ENCODE measurements at places on chromosomes 5 and 9.

DNA sequence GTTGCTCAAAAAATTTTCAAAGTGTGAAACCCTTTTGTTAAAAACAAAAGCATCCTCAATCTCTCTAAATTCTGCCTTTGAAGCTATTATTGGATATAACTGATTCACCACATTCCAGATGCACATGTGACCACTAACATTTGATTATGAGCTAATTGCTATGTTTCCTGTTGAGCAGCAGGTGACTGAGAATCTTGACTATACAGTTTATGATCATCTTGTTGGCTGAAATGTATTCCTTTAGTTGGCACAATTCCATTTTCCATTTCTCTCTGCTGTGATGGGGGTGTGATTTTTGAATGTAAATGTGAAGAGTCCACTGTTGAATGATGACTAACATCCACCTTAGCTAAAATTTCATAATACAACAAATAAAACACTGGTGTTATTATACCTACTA is 10.7 kb downstream of the LYSMD3 start:
- DNase-seq = no peak

DNA sequence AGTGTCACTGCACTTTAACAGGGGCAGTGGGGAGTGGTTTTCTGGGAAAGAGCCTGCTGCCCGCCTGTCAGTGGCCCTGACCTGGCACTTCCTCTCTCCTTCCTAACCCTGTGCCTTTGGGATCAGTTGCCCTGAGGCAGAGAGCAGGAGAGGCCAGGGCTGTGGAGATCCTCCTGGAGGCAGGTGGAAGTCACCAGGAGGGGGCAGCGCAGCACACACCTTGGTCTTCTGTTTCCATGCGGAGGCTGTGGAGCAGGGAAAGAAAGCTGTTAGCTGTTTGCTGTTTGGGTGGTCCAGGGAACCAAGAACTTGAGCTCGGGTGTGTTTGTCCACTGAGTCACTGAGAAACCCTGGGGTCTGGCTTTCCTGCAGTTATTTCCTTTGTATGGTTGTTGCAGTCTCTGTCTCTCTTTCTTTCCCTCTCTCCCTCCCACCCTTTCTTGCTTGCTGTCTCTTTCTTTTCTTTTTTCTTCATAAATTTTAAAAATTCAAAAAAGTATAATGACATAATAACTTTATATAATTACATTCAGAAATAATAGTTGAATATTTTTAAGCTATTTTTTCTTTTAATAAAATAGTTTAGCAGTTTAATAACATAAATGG is 28.1 kb downstream of the NTRK2 start:
- DNase-seq = no peak

DNA sequence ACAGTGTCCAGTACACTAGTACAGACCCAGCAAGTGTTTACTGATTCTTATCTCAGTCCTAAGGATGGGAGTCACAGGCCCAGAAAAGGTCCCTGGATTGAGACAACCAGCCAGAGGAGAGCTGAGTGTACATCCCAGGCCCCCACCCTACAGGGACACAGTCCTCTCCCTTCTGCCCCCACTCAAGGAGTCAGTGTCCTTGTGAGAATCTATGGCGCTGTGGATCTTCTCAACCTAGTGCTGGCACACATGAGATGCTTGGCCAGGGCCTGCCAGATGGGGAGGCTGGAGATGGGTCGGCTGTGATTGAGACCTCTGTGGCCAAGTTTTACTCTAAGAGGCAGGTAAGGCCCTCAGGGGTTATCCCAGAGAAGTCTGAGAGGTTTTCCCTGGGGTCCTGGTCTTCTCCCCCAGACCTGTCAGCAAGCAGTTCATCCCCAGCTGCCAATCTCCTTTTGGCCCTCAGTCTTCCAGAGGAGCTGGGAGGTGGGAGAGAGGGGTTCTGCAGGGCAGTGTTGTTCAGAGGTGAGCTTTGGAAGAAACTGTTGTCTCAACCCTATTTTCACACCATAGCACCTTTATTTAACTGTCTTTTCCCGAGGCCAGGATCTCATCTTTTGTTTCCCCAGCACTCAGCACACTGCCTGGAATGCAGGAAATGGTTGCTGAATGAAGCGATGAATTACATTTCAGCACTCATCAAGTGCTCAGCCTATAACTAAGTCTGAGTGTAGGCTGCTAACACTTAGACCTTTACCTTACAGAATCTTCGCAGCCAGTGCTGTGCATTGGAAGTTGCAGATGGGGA is 3.2 kb upstream of the NSD1 start:
- no peak for DNase-seq

DNA sequence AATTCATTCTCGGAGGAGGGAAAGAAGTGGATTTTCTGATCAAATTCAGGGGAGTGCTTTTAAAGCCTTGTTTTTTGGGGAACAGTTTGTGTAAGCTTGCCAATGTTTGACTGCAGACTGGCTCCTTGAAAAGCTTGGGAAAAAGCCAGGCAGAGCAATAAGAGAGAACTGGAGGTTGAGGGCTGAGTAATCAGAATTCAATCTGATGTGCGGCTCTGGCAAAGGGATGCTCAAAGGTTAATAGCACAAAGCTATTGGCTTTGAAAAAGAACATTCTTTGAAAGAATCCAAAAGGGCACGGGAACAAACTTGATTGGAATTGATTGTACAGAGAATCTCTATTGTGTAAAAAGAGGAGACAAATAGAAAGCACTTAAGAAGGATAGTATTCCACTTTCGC is 279.3 kb downstream of the YTHDC2 start:
- no peak for DNase-seq

DNA sequence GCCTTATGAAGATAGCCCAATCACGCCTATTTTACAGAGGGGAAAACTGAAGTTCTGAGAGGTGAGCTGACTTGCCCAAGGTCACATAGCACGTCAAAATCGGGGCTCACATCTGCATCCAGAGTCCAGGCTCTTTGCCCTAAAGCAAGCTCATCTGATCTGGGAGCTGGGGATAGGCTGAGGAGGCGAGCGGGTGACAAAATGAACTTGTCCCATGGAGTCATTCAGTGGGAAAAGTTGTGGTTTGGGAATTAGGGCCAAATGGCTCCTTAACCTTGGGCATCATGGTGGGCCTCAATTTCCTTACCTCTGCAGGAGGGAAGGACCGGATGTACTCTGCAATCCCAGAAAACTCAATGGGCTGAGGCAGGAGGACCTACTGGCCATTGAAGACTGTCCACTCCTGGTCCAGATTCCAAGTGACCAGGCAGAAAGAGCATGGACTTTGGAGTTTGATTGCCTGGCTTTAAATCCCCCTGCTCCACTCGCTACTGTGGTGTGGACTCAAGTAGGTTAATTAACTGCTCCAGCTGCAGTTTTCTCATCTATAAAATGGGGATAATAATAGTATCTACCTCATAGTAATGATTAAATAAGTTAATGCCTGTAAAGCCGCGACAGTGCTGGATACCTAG is 160.4 kb downstream of the RGS3 start:
- no peak for DNase-seq

- no peak for DNase-seq
These were observed 114.0 kb downstream of the MAT2B start for GRCh38 chr5:163619273-163619934.

- no peak for DNase-seq
These were observed 234.8 kb downstream of the CSNK1G3 start for GRCh38 chr5:123746683-123747360.

GRCh38 chr5:56838409-56839039 is 23.2 kb downstream of the MAP3K1 start:
- DNase-seq = no peak

DNA sequence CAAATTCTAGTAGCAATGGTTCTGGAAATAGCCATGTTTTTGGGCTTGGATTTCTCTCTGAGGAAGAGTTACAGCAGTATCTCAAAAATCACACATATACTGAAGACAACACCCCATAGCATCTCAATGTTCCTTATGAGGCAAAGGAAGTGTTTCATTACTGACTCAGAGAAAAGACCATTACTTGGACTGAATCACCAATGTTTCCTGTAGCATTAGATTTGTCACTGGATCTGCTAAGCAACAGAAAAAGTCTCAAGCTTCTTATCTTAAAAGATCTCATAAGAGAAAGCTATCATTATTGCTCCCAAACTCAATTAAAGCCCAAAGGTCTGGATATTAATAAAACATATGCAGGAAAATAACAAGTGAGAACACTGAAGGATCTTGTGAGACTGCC is 272.4 kb downstream of the ADAMTS6 start:
- no peak for DNase-seq

DNA sequence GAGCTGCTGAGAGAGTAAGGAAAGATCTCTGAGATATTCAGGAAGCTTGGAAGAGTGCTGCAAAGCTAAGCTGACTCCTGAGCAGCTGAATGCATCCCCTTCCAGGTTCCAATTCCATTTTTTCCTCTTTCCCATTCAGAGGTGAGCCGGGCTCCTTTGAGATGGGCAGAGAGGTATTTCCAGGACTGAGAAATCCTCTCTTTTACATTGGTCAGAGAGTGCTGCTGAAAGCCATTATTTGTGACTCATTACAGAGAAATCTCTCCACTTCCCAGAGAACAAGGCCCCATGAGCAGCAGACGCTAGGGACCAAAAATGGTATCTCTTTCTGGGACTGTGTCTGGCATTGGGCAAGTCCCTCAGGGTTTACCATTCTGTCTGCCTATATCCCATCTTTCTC is 3.7 kb downstream of the MCTP1 start:
- DNase-seq = no peak

DNA sequence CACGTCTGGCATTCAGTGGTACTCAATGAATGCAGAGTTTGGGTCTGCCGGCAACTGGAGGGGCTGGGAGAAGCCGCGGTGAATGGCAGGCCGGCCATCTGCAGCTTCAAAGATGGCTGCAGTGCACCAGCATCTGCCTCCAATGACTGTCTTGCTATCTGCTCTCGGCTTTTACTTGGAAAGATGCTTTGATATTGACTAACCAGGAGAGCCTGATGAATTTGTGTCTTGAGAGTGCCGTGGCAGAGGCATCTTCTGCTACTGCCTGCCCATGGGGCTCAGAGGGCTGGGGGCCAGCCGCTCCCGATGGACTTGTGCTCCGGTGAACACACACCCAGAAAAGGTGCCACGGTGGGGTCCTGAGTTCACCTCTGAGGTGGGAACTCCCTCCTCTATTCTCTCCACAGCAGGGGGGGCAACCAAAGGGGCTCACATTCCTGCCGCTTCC is 164.5 kb downstream of the COL23A1 start:
- no peak for DNase-seq

DNA sequence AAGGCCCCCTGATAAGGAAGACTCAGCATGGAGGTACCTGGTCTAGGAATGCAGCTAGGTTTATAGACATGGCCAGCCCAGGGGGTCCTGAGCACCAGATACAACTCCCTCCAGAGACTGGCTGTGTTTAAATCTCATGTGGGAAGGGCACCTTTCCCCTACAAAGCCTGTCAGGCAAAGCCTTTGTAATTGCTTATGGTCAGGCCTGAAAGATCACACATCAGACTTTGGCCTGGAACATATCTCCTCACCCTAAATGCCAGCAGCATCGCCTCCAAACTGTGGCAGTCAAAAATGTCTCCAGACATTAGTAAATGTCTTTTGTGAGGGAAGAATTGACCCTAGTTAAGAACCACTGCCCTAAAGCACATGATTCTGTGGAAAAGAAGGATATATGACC is 51.6 kb upstream of the MACIR start:
- DNase-seq = no peak

GRCh38 chr9:92617195-92617813 is 52.6 kb downstream of the IPPK start:
- no peak for DNase-seq

DNA sequence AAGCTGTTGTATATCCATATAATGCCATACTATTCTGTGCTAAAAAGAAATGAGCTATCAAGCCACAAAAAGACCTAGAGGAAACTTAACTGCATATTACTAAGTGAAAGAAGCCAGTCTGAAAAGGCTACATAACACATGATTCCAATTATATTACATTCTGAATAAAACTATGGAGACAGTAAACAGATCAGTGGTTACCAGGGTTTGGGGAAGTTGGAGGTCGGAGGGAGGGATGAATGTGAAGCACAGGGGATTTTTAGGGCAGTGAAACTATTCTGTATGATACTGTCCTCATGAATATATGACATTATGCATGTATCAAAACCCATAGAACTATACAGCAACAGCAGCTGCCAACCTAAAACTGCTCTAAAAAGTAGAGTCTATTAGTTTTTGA is 5.6 kb upstream of the RFK start:
- no peak for DNase-seq

DNA sequence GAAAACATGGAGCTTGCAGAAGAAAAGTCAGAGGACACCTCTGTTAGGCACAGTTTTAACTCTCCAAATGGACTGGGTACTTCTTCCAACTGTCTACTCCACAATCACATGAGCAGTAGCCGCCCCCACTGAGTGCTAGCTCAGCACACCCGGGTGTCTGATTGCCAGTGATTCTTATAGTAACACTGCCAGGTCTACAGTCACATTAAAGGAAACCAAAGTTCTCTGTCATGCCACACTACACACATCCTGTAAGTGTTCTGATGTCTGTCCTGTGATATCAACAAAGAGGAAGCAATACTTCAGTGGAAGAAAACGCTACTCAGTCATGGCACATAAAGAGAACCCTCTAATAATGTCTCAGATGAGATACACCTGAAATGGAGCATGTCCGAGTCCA is at the start of gene HAVCR2:
TSS of gene HAVCR2 (minus strand) at position 69 of the 400 bp plus-strand sequence. CDS start at position 8, 61 bp downstream.
- DNase-seq = peak; percentile 2

DNA sequence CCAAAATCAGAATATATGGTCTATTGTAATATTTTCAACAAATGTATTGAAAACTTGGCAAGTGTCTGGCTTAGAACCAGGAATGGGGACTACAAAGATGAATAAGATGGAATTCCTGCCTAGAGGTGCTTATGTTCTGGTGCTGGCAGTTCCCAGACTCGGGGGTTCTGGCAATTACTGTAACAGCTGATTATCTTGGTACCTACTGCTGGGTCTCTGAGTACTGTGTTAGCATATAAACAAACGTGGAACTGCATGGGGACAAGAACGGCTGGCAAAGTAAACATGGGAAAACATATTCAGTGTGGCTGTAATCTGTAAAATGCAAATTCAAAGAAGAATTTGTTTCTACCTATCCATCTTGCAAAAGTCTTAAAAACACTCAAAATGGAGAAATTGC is 89.9 kb downstream of the SLC24A2 start:
- no peak for DNase-seq

DNA sequence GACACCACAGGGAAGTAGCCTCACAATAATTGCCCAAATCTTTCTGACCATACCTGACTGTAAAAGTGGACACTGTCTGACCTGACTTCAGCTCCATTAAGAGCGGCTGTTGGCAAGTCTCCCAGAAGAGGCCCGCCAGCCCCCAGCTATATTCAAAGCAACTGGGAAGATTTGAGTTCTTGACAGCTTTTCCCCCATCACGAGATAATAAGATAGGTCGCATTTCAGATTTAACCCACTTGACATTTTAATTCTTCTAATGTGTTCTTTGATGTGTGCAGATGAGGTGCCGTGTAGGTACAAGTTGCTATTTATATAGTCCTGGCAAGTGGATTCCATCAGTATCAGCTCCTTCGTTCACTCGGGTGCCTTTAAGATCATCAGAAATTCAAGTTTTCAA is 345.7 kb downstream of the DRD1 start:
- no peak for DNase-seq

DNA sequence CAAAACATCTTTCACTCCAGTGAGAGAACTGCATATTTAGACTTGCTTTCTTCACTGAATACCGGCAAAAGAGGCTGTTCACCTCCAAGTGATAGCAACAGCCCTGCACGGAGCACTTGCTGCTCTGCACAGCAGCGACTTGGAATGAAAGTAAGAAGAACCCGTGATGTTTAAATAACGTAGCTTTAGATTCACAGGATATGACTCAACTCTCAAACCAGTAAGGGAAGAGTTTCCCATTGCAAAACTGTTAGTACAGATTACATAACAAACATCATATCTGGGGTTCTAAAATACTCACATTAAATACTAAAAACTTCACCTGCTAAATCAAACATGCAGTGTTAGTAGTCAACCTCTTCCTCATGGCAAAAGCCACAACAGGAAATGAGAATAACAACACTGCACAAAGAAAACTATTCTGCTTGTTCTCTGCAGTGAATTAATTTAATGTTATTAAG is 203.4 kb downstream of the MCTP1 start:
- no peak for DNase-seq
